ENCODE measurements at places on chromosomes 1 and 21.

DNA sequence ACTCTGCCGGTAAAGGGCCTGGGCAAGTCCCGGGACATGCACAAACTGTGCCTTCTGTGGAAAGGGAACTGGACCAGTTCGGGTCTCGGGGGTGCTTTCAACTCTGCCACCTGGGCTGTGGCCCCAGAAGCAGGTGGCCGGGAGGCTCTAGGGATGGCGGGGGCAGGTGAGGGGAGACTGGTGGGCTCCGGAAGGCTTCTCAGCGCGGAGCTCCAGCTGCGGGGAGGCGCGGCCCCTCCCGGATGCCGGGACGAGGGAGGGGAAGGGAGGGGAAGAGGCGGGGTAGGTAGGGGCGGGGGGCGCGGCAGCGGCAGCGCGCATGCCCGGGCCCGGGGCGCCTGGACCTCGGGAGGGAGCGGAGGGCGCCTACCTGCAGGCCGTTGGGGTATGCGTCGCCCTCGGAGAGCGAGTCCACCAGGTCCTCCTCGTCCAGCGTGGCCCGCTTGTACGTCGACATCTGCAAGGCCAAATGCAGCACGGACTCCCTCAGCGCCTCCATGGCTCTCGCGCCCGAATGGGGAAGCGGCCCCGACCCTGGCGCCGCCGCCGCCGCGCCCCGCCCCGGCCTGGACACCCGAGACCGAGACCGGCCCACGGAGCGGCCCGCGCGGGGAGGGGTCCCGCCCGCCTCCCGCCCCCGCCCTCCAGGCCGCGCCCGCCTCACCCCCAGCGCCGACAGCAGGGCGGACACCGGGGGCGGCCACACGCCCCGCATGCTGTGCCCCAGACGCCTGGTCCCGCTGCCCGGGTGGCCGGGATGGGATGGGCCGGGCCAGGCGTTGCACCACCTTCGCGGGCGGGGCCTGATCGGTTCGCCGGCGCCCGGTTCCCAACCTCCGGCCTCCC lies at the start of gene ECE1:
Gene ECE1 (minus strand): TSS at position 764 of the 846 bp plus-strand sequence. CDS start 49 bp downstream, at position 715.
- no peak for DNase-seq

- DNase-seq: no peak
These were observed 1.9 kb downstream of the SLC9A1 start for GRCh38 chr1:27152829-27153548.

DNA sequence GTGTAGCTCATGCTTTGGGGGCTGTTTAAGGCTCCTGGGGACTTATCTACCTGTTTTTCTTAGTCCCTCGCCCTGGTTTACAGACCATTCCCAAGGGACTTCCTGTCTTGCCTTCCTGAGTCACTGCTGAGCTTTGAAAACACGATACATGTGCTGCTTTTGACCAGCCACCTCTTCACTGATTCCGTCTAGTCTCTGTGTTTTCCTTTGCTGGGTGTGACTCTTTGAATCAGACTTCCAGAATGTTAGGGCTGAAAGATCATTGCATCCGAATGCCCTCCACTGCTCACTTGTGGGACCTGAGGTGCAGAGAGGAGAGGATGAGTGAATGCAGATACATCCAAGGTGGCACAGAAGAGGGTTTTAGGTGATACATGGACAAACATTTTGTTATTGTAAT lies 35.4 kb upstream of the CITED4 start:
- no peak for DNase-seq

- DNase-seq: no peak
These were observed 67.0 kb downstream of the RASAL2 start for GRCh38 chr1:178160736-178161475.

DNA sequence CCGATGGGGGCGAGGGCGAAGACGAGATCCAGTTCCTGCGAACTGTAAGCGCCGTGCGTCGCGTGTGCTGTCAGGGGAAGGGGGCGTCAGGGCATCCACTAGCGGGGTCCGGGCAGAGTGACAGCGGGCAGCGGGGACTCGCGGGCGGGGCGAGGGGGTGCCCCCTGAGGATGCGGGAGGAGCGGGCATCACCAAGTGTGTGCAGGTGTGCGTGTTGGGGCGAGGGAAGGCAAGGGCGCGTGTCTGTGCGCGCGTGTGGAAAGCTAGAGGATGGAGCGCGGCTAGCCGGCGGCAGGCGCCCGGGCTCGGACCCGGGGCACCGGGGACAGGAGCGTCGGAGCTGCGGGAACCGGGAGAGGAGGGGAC lies 525 bp downstream of the RYR2 start:
- DNase-seq: no peak

DNA sequence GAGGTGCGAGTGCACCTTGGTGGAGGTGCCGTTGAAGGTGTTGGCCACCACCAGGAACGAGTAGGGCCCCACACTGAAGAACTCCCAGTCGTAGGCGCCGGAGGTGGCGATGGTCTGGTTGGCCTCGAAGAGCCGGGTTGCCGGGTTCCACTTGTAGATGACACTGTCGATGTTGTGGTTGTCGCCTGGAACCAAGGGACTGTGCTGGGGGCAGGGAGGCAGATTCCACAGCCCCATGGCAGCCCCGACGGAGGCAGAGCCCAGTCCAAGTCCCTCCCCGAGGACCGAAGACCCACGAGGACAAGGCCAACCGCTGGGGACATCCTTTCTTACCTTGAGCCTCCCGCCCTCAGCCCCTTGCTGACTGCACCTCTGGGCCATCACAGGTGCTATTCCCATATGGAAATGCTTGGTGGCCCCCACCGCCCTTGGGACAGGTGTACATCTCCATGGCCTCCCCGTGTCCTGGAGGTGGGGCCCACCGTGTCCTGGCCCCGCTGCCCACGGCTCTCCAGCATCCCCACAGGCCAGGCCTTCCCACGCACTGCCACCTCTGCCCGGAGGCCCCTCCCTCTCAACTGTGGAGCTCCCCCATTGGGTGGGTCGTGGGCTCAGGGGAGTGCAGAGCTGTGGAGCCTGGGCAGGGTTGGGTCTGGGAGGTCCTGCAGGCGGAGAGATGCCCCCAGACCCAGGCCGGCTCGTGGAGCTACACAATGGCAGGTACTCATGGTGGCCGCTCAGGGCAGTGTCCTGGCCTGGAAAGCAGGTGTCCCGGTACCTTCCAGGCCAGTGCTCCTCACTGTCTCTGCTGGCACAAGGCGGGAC lies 17.9 kb downstream of the KRTAP10-1 start:
- DNase-seq: no peak

- no peak for DNase-seq
These were observed 26.5 kb downstream of the LRRC38 start for GRCh38 chr1:13487143-13487868.

DNA sequence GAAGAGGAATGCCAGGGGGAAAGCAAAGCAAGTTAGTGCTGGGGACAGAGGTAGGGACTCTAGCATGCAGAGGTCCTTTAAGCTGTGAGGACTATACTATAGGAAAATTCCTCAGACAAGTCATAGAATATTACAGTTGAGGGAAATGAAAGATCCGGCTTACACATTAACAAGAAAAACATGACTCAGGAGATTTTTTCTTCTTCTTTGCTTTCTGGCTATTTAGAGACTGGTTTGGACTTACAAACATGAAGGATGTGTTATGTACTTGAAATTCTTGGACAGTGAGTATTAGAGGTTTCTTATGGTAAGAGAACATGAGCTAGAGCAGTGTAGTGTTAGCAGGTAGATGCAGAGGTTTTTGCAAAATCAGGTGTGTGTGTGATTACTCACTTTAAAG lies 24.9 kb downstream of the USP25 start:
- no peak for DNase-seq

GRCh38 chr21:22280851-22281250 lies 1282.6 kb downstream of the NCAM2 start:
- no peak for DNase-seq

DNA sequence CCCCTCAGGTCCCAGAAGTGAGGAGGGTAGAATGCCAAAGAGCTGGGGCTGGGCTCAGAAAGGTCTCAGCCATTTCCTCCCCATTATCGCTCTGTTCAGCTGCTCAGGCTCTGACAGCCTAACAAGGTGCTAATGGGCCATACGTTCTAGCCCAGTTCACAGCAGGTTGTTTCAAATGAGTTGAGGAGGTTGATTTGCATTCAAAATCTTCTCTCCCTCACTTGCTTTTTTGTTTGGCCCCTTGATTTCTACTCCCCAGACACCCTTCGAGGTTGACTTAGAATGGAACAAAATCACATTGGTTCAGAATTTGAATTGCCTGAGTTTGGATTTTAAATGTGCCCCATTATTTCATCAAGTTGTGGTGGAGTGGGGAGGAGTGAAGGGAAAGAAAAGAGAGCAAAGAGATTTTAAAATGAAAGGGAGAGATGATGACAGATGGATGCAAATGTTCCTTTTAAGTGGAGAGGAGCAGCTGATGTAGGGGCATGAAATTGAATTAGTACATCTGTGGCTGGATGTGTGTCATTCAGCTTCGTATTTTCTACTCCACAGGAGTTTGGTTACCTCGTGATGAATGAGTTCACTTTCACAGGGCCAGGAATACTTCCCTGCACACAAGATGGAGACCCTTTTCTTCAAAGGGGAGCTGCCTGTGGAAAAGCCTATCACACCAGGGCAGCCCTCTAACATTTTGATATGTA lies 425.8 kb upstream of the CAMK1G start:
- no peak for DNase-seq

- no peak for DNase-seq
These were observed 21.5 kb downstream of the DPH5 start for GRCh38 chr1:101004061-101004460.

DNA sequence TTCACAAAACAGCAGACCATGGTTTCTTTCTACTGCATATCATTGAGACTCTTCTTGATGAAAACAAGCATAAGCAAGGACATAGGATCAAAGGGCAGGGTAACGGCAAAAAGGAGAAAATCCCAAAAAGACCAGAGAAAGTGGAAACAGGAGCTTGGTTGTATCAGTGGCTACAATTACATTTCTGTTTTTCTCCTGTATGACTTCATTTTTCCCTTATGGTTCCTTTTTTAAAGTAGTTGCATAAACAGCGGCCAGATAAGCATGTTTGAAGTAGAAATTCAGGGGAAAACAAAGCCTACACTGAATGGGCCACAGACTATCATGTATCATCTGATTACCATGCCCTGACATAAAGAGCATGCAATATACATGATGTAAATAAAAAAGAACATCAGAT lies 4.6 kb downstream of the EGLN1 start:
- DNase-seq: no peak

DNA sequence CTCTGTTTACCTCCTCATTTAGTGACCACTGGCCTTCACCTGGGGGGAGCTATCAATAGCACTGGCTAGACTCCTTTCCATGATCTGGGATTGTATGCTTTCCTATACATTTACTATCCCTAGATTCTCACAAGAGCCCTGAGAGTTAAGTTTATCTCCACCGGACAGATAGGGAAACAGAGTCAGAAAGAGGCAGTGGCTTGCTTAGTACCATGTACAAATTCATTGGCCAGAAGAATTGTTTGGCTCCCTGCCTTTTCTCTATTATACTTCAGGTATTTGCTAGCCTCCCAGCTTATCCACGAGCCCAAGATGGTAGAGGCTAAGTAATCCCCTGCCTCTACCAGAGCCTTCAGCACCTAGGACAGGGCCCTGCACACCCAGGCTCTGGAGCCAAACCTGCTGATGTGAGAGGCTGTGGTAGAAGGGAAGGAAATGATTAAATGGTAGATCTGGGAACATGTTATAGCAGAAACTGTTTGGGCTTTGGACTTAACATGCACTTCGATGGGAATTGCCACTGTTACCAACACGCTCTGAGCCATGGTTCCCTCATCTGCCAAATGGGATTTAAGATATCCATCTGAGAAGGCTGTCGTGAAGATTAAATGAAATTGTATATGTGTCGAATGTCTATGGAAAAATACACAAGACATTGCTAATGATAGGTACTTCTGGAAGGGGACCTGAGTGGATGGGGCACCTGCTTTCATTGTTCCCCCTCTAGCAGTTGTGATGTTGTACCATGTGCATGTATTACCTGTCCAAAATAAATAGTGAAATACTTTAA lies 3.1 kb upstream of the BLACAT1 start:
- DNase-seq: no peak

DNA sequence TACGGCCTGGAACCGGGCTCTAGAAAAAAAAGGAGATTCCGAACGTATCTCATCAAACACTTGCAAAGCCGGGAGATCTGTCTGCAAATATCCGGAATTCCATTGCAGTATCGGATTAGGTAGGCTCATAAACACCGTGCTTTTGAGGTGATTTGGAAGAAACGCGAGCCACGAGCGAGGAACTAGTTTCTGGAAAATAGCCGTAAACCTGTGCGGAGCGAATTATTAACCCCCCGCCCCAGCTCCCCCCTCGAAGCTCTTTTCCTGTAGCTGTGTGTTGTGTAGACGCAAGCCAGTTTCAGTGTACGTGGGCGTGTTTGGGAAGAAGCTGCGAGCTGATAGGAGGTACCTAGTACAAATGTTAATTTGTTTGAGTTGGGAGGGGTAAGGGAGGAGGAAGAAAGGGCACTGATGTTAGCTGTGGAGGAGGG lies 1.1 kb downstream of the RALGPS2 start:
- peak; percentile 71 for DNase-seq

- no peak for DNase-seq
These were observed 56.7 kb downstream of the PLPP3 start for GRCh38 chr1:56522680-56523079.

GRCh38 chr1:245843101-245843500 lies 664.0 kb downstream of the SMYD3 start:
- DNase-seq: no peak

- no peak for DNase-seq
These were observed 71.9 kb upstream of the GOLT1A start for GRCh38 chr1:204285436-204286305.

GRCh38 chr1:201084295-201084694 lies 27.9 kb downstream of the CACNA1S start:
- DNase-seq: no peak

DNA sequence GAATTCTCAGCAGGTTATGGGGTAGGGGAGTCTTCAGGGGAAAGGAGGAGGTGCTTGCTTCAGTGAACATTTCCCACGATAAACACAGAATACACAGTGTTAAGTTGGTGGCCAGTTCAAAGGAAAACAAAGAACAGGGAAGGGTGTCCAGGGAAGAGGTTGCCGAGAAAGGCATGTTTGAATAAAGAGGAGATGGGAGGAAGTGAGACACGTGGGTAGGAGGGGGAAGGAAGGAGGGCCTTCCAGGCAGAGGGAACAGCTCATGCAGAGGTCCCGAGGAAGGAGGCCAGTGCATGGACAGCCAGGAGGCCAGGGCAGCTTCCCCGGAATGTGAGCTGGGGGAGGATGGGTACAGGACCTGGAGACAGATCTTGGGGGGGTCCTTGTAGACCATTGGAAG lies 130.3 kb upstream of the TMEM51 start:
- no peak for DNase-seq

DNA sequence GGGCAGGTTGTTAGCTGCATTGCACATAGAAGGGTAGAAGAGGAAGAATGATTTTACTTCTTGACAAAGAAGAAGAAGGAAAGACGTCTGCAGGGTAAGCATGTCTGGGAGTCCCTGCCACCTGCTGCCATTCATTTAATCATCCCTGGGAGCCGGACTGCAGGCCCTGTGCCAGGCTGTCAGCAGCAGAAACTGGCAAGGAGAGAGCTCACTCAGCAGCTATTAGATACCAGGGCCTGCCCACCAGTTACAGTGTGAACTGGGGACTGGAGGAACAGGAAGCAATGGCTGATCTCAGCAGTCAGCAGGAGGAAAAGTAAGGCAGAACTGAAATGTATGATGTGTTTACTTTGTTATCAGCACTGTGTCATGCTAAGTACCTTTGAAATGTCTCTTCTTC lies 75.7 kb upstream of the C1orf87 start:
- no peak for DNase-seq

Measured in NCI-H524 treated with DMSO at 0.1 percent for 48 hours (cell line).